ENCODE measurements at places on chromosomes 7 and 10.

DNA sequence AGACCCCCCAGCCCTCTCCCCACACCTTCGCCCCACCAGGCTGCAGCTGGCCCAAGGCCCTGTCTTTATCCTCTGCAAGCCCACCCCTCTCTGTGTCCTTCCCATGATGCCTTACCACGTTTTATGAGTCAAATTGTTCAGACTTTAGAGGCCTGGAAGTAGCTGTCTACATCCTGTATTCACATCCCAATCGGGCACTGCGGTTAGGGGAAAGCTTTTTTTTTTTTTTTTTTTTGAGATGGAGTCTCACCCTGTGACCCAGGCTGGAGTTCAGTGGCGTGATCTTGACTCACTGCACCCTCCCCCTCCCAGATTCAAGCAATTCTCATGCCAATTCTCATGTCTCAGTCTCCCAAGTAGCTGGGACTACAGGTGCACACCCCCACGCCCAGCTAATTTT lies 121.5 kb upstream of the SH2B2 start:
- DNase-seq = no peak

DNA sequence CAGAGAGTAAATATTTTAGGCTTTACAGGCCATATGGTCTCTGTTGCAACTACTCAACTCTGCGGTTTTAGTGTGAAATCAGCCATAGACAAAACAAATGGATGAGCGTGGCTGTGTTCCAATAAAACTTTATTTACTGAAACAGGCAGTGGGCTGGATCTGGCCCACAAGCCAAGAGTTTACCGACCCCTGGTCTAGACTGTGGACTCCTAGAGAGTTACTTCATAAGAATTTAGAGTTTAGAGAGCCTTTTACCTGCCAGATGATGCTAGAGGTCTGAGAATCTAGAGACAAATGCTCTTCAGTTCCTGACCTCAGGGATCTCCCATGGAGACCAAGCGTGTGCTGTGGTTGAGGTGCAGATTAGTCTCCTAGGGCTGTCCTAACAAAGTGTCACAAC lies 174.8 kb downstream of the PTEN start:
- no peak for DNase-seq

GRCh38 chr10:70564901-70565351 lies 37.6 kb downstream of the PRF1 start:
- no peak for DNase-seq

DNA sequence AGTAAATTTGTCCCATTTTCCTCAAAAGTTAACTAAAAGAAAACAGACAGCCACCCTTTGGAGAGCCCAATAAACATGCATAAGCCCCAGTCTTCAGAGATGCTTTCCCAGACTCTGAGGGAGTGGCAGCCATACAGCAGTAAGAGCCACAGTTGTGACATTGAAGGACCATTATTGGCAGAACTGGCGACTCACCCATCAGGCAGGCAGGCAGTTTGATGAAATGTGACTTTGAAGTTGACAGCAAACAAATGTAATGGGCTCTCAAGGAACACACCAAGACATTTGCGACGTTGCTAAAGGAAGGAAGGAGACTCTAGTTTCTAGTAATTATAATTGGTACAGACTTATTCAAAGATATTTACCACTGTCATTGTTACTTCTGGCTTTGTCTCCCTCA lies 287.5 kb upstream of the PHYHIPL start:
- no peak for DNase-seq

DNA sequence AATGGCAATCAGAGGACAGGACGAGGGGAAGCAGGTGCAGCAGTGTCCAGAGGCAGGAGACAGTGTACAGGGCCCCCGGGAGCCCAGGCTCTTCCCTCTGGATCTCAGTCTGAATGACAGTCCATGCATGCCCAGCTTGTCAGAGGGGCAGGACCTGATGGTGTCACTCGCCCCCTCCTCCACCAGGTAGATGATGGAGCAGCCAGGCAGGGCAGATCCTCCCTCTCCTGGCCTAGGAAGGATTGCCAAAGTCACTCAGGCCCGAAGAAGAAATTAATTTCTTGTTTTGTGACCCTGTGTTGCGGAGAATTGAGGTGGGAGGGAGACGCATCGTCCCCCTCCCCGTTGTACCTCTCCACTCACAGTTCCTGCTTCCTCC lies 4.0 kb downstream of the VSTM4 start:
- DNase-seq = no peak

DNA sequence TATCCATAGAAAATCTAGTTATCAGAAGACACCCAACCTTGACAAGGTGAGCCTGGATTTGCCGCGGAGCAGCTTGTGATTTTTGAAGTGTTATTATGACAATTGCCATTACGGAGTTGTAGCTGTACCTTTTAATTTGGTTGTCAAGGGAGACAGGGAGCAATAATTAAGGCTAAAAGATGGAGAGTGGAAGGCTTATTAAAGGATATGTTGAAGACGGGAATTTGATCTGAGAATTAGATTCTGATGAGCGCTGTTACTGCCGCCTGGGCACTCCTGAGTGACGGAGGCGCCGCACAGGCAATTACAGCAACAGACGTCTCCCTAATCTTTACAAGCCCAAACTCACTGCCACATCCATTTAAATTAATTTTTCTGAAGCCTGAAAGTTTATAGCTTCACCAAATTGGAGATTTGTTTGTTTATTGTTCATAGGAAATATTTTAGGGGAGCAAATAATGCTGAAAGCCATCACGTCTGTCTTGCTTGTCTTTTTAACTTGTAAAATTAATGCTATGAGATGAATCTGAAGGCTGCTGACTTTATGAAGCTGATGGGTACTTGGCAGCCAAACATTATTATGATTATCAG lies 475.0 kb upstream of the ADARB2 start:
- no peak for DNase-seq

- no peak for DNase-seq
Observed at GRCh38 chr7:97006816-97007582, 1.6 kb downstream of the DLX6 start.

GRCh38 chr7:114923403-114923713 lies 1.5 kb downstream of the MDFIC start:
- DNase-seq = no peak

DNA sequence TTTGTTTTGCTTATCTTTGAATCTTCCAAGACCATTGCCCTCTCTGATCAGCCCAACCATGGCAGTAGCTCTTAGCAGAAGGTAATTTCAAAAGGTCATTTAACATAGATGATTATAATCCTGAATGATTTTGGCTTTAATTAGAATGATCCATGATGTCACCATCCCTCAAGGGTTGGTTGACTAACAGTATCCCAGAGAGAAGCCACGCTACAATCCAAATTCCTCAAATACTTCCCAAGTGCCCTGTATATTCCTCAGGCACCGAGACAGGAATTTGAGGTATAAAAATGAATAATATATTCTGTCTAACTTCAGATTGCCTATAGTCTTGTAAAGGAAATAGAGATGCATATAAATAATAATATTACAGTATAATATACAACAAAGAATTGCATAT lies 42.1 kb upstream of the TMEM196 start:
- no peak for DNase-seq

DNA sequence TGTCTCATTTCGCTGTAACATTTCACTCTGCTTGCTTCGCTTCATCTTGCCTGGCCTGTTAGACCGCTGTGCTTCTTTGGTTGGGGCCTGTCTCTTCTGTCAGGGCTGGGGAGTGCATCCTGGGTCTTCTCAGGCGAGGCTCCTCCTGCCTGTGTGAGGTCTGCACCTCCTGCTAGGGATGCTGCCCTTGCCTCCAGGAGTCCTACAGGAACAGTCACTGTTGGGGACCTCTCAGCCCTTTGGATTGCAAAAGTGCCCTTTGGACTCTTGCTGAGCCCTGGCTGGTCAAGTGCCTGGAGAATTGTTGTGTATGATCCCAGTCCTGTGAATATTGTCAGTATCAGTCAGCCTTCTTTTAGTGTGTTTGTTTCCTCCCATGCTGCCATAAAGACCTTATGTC lies 84.1 kb downstream of the MDFIC start:
- DNase-seq = no peak

- DNase-seq = peak; percentile 56
Observed at GRCh38 chr10:132942101-132943057, at the start of gene CFAP46. TSS of gene CFAP46 (minus strand) at chr10:132942570. CDS start at chr10:132942484, 86 bp downstream.

DNA sequence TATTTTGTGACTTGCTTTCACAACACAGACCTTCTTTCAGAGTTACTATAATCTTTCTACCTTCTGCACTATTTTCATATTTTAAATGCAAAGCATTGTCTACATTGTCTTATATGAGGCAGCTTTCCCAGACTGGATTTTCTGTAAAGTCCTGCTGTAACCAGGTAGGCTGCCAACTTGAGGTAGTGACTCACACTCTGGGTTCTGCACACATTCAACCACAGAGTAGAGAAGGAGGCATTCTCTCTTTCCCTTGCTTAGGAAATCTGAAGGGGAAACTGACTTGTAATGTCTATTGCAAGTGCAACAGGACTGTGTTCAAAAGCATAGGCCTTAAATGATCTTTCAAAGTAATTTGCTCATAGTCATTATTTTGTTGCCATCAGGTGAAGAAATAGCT lies 461.4 kb downstream of the GRM8 start:
- DNase-seq = no peak

GRCh38 chr7:41889040-41889439 lies 186.2 kb upstream of the INHBA start:
- no peak for DNase-seq

- DNase-seq = no peak
Observed at GRCh38 chr10:121886181-121886580, 41.6 kb downstream of the ATE1 start.

GRCh38 chr7:47636081-47636432 lies 54.1 kb upstream of the TNS3 start:
- DNase-seq = no peak

DNA sequence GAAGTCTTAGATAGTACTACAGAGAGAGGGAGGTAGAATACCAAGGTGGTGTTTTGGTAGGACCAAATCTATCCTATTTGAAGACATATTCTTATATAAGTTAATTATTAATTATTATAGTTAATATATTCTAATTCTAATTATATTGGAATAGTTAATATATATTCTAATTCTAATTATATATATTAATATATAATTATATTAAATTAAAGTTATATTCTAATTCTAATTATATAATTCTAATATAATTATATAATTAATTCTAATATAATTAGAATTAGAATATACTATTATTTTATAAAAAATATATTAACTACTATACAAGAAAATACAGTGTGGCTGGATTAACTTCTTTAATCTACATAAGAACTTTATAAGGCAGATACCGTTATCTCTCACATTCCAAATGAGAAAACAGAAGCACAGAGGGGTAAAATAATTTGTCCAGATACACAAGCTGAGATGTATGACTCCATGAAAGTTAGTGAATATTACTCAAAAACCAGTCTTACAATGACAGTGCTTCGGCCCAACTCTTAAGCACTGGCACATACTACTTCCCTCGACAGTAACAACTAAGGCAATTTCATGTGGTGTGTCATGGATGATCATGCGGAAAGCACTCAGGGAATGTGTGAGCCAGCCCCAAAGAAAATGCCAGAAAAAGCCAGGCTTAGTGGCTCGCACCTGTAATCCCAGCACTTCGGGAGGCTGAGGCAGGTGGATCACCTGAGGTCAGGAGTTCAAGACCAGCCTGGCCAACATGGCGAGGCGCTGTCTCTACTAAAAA lies 42.6 kb downstream of the TYW1B start:
- DNase-seq = no peak

DNA sequence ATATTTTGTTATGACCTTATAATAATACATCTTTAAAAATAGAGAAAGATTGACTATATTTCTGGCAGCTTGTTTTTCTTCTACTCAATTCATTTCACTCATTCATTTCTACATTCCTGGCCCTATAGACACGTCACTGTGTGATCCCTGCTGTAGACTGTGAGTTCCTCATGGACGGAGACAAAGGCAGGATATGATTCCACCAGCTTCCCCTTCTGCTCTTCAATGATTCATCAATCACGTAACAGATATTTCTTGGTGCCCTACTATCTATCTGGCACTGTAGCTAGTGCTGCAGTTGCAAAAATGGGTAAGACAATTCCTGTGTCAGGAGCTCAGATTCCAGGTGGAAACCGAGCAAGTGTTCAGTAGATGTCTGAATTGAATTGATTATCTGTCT lies 415.0 kb downstream of the SFMBT2 start:
- DNase-seq = no peak

- DNase-seq = no peak
Observed at GRCh38 chr7:74299401-74299800, 10.2 kb downstream of the CLIP2 start.

DNA sequence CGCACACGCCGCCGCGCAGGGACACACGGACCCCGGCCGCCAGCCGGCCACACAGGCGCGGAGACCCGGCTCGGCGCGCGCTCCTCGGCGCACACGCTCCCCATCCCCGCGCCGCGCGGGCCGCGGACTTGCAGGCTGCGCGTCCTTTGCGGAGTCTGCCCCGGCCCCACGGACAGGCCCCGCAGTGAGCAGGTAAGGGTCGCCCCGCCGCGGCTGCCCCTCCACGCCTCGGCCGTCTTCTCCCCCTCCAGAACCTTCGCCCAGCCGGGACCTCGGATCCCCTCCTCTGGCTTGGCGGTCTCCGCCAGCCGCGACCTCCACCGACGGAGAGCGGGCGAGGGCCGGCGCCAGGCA lies 356 bp downstream of the ADCYAP1R1 start:
- no peak for DNase-seq

DNA sequence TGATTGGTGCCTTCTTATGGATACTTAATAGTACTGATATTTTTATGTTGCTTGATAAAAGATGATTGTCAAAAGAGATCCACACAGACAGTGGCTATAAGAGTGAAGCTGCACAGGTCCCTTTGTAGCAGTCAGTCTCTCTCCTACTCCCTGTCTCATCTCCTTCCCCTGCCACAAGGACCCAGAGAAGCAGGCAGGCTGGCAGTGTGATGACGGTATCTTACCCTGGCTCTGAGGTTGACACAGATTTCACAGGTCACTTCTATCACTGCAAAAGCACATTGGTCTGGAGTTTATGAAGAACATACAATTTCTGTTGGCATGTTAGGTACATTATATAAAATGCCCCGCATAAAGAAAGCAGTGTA lies 64.4 kb upstream of the AHR start:
- peak; percentile 26 for DNase-seq

GRCh38 chr7:124724079-124724478 lies 41.5 kb downstream of the GPR37 start:
- DNase-seq = no peak

DNA sequence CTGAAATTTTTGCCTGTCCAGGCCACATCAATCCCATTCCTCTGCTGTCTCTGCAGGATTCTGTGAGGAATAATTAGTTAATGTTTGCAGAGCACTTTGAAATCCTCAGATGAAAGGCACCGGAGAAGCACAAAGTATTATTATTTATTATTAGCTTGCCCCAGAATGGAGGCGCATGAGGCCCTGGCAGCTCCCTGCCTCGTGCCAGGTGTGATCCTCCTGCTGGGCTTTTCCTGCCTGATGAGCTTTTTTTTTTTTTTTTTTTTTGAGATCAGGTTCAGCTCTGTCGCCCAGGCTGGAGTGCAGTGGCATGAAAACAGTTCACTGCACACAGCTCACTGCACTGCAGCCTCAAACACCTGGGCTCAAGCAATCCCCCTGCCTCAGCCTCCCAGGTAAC lies 65.2 kb downstream of the TCF7L2 start:
- DNase-seq = no peak

GRCh38 chr10:112533916-112534315 lies 86.9 kb downstream of the VTI1A start:
- DNase-seq = no peak

- DNase-seq = no peak
Observed at GRCh38 chr10:42637142-42637541, 1.2 kb downstream of the ZNF33B start.

- no peak for DNase-seq
Observed at GRCh38 chr7:152869041-152869676, 109.6 kb downstream of the ACTR3B start.

- DNase-seq = no peak
Observed at GRCh38 chr7:150939466-150939865, 38.7 kb downstream of the KCNH2 start.
